ENCODE measurements at places on chromosomes 13 and 19. TPM values are rescaled to one million over a fixed set of nuclear protein-coding genes. Genes with fewer than 3 reads are reported as not detected.
A peak's percentile ranks its signal among the peaks of the same experiment; 100 is the strongest.

GRCh38 chr19:51462276-51462675 lies 4.0 kb upstream of the SIGLEC8 start:
- H3K4me3 ChIP-seq: no peak overlapping the region
- peaks cover 5% of the 10 kb centered on the region for H3K36me3 ChIP-seq
- peaks cover 27% of the 10 kb centered on the region for H3K4me1 ChIP-seq
- H3K27ac ChIP-seq: no peak overlapping the region
- peaks cover 47% of the 10 kb centered on the region for H3K27me3 ChIP-seq
- no peak for DNase-seq

GRCh38 chr13:35349052-35349451 lies 127.4 kb downstream of the MAB21L1 start:
- no peaks in the 10 kb centered on the region for H3K4me1 ChIP-seq
- H3K36me3 ChIP-seq: no peaks in the 10 kb centered on the region
- no peak for DNase-seq
- H3K27ac ChIP-seq: no peak overlapping the region
- H3K27me3 ChIP-seq: no peaks in the 10 kb centered on the region

- H3K36me3 ChIP-seq: peaks cover 26% of the 10 kb centered on the region
- DNase-seq: no peak
- no peak overlapping the region for H3K27ac ChIP-seq
- H3K4me3 ChIP-seq: no peak overlapping the region
- H3K27me3 ChIP-seq: no peaks in the 10 kb centered on the region
These were observed 66.5 kb downstream of the PAN3 start for GRCh38 chr13:28204690-28205443.

- no peak overlapping the region for H3K4me3 ChIP-seq
- H3K4me1 ChIP-seq: no peaks in the 10 kb centered on the region
- H3K36me3 ChIP-seq: no peaks in the 10 kb centered on the region
- no peak overlapping the region for H3K27ac ChIP-seq
- no peaks in the 10 kb centered on the region for H3K27me3 ChIP-seq
These were observed 2581.8 kb downstream of the PCDH9 start for GRCh38 chr13:64648293-64648692.

- H3K27ac ChIP-seq: no peak overlapping the region
- peaks cover 3% of the 10 kb centered on the region for H3K36me3 ChIP-seq
- no peaks in the 10 kb centered on the region for H3K27me3 ChIP-seq
- H3K4me1 ChIP-seq: peaks cover 31% of the 10 kb centered on the region
These were observed 3.9 kb upstream of the LSM4 start for GRCh38 chr19:18326772-18327171.

DNA sequence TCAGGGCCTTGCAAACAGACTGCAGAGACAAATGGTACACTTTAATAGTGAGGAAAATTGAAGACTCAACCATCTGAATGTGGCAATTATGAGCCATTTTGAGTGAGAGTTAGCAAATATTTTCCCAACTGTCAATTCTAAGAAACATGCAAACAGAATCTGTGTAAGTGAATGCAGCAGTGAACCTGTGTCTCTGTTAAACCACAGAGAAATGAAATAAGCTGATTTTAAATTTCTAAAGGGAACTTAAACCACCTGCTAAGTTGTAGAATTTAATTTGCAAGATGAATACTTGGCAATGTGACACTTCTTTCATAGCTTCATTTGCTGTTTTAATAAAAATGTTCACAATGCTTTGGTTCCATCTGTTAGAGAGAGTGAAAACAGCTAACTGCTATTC lies 42.0 kb upstream of the TDRD3 start:
- DNase-seq: no peak
- no peak overlapping the region for H3K4me3 ChIP-seq
- H3K27me3 ChIP-seq: peaks cover 21% of the 10 kb centered on the region
- H3K36me3 ChIP-seq: no peaks in the 10 kb centered on the region

GRCh38 chr19:12891553-12892021 lies 627 bp downstream of the GCDH start:
- H3K36me3 ChIP-seq: peaks cover 5% of the 10 kb centered on the region
- H3K4me3 ChIP-seq: peak overlapping the region; percentile 99
- H3K4me1 ChIP-seq: peaks cover 24% of the 10 kb centered on the region
- DNase-seq: no peak
- no peaks in the 10 kb centered on the region for H3K27me3 ChIP-seq

- H3K4me1 ChIP-seq: peaks cover 11% of the 10 kb centered on the region
- H3K4me3 ChIP-seq: no peak overlapping the region
- H3K36me3 ChIP-seq: peaks cover 2% of the 10 kb centered on the region
- peaks cover 12% of the 10 kb centered on the region for H3K27me3 ChIP-seq
- DNase-seq: no peak
These were observed 52.5 kb downstream of the FLT3 start for GRCh38 chr13:28047757-28048388.

GRCh38 chr13:38700051-38700450 lies 13.2 kb downstream of the FREM2 start:
- no peaks in the 10 kb centered on the region for H3K36me3 ChIP-seq
- H3K4me1 ChIP-seq: no peaks in the 10 kb centered on the region
- no peak overlapping the region for H3K27ac ChIP-seq
- no peaks in the 10 kb centered on the region for H3K27me3 ChIP-seq
- H3K4me3 ChIP-seq: no peak overlapping the region
- no peak for DNase-seq

DNA sequence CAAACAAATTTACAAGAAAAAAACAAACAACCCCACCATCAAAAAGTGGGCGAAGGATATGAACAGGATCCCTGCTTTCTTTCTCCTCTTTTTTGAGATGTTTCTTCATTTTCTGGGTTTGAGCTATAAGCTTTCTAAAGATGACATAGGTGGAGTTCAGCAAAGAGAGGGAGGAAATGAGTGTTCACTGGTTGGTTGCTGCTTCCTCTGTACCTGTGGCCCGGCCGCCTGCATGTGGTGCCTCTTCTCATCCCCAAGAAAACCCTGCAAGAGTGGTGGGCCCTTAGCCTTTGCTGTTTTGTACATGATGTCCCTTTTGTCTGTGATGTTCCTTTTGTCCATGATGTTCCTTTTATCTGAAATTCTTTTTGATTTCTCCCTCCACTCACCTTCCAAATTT lies 178.4 kb upstream of the SERP2 start:
- H3K27me3 ChIP-seq: peaks cover 76% of the 10 kb centered on the region
- no peak overlapping the region for H3K4me3 ChIP-seq
- peaks cover 58% of the 10 kb centered on the region for H3K4me1 ChIP-seq
- DNase-seq: peak; percentile 50
- H3K36me3 ChIP-seq: peaks cover 5% of the 10 kb centered on the region

GRCh38 chr19:7869453-7869909 lies 4.7 kb downstream of the PRR36 start:
- no peaks in the 10 kb centered on the region for H3K36me3 ChIP-seq
- peak overlapping the region; percentile 41 for H3K4me3 ChIP-seq
- H3K27me3 ChIP-seq: peaks cover 54% of the 10 kb centered on the region
- no peak overlapping the region for H3K27ac ChIP-seq
- peaks cover 37% of the 10 kb centered on the region for H3K4me1 ChIP-seq

GRCh38 chr19:16452325-16452724 lies 19.4 kb downstream of the EPS15L1 start:
- H3K4me1 ChIP-seq: peaks cover 37% of the 10 kb centered on the region
- no peak for DNase-seq
- H3K27ac ChIP-seq: no peak overlapping the region
- no peaks in the 10 kb centered on the region for H3K27me3 ChIP-seq
- H3K4me3 ChIP-seq: no peak overlapping the region

DNA sequence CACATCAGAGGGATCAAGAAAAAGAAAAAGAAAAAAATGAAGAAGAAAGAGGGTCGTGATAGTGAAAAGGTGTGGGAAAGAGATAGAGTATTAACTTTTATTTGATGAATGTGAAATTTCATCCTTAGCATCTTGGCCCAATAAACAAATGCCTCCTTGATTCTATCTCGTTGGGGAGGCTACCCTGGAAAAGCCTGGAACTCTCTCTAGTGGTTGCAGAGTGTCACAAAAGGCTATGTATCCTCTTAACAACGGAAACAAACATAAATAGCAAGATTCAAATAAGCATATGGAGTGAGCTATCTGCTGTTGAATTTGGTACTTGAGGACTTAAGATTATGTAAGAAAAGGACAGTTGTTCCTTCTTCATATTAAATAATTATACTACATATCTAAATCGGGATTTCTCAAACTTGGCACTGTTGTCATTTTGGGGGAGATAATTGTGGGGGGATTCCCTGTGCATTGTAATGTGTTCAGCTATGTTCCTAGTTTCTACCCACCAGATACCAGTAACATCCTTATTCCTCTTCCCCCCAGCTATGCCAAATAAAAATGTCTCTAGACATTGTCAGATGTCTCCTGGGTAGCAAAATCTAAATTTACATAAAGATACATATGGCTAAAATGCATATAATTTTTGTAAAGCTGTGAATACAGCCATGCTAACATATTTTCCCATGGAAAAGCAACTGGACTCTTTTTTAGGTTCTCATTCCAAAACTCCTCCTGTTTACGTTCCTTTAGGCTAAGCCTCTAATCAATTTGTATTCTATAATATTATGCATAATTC lies 557.2 kb downstream of the DCT start:
- no peaks in the 10 kb centered on the region for H3K4me1 ChIP-seq
- H3K27me3 ChIP-seq: peaks cover 3% of the 10 kb centered on the region
- H3K36me3 ChIP-seq: no peaks in the 10 kb centered on the region
- no peak overlapping the region for H3K27ac ChIP-seq

DNA sequence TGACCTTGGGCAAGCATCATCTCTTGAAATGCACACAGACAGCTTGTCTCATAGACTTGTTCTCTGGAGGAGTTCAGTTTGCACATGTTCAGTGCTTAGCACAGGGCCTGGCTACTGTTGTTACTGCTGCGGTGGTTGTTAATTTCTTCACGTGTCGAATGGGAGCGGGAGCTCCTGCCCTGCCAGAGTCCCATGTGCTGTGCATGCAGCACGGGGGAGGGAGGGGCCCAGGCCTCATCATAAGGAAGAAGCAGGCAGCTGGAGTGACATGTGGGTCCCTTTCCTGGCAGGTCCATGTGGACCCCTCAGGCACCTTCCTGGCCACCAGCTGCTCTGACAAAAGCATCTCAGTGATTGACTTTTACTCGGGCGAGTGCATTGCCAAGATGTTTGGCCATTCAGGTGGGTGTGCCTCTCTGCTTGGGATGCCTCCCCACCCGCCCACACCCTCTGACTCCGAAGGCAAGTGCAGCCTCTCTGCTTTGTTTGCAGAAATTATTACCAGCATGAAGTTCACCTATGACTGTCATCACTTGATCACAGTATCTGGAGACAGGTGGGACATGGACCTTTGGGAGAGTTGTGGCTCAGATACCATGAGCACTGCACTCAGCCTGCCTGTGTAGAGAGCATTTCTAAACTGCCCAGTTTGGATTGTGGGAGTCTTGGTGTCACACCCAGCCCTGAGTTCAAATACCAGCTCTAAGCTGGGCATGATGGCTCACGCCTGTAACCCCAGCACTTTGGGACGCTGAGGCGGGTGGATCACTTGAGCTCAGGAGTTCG lies 19.8 kb upstream of the OVOL3 start:
- H3K36me3 ChIP-seq: peaks cover 35% of the 10 kb centered on the region
- peaks cover 27% of the 10 kb centered on the region for H3K4me1 ChIP-seq
- no peaks in the 10 kb centered on the region for H3K27me3 ChIP-seq
- H3K4me3 ChIP-seq: no peak overlapping the region
- DNase-seq: no peak

DNA sequence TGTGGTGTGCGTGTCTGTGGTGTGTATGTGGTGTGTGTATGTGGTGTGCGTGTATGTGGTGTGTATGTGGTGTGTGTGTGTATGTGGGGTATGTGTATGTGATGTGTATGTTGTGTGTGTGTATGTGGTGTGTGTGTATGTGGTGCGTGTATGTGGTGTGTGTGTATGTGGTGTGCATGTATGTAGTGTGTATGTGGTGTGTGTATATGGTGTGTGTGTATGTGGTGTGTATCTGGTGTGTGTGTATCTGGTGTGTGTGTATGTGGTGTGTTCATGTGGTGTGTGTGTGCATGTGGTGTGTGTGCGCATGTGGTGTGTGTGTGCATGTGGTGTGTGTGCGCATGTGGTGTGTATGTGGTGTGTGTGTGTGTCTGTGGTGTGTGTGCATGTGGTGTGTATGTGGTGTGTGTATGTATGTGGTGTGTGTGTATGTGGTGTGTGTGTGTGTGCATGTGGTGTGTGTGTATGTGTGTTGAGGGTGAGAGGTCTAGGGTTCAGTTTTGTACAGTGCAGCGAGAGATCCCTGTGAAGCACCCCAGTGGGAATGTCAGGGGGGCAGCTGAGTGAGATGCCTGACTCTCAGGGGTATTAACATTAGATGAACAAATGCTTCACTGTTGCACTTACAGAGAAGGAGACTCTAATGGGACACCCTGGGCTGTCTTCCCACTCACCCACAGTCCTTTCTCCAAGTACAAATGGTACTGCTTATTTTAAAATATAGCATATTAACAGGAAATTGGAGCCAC lies 61.3 kb upstream of the MEDAG start:
- no peaks in the 10 kb centered on the region for H3K36me3 ChIP-seq
- no peak overlapping the region for H3K4me3 ChIP-seq
- no peak overlapping the region for H3K27ac ChIP-seq
- peaks cover 3% of the 10 kb centered on the region for H3K27me3 ChIP-seq
- H3K4me1 ChIP-seq: peaks cover 14% of the 10 kb centered on the region

GRCh38 chr13:48819376-48819775 lies 156.3 kb upstream of the FNDC3A start:
- no peak overlapping the region for H3K4me3 ChIP-seq
- H3K27ac ChIP-seq: no peak overlapping the region

DNA sequence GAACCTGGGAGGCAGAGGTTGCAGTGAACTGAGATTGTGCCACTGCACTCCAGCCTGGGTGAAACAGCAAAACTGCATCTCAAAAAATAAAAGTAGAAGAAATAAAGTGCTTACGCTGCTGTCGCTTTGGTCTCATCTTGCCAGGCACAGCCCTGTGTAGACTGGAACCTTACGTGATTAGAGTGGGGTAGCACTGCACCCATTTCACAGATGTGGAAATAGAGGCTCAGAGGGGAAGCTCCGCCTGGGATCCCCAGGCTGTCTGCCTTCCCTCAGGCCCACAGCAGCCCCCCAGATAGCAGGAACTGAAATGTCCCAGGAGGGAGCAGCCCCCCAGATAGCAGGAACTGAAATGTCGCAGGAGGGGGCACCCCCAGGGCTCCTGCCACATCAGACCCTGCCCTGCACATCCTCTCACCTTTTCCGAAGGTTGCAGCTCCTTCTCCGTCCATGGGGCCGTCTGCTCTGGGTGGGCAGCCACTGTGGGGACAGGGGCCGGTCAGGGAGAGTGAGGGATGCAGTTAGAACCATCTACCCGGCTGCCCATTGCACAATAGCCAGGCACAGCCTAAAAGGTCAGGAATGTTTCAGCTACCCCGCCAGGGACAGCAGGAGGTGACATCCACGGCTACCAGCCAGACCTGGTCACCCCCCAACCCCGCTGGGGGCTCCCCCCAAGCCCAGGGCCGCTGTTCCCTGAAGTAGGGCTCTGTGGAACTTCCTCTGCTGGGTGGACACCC lies 1.9 kb downstream of the PLIN4 start:
- no peaks in the 10 kb centered on the region for H3K27me3 ChIP-seq
- no peak for DNase-seq
- H3K4me1 ChIP-seq: no peaks in the 10 kb centered on the region
- H3K36me3 ChIP-seq: no peaks in the 10 kb centered on the region
- no peak overlapping the region for H3K4me3 ChIP-seq

The PRODH2 gene
- not detected for total RNA-seq

The LSR gene
- 7.2 TPM for total RNA-seq

The RFPL4A gene
- total RNA-seq: not detected

The ADAMTS10 gene
- total RNA-seq: 1.2 TPM

The CRLF1 gene
- not detected for total RNA-seq

The NOVA2 gene
- 0.02 TPM for total RNA-seq

The PLPPR3 gene
- total RNA-seq: not detected

The CACNA1A gene
- total RNA-seq: 1.4 TPM

The CEACAM4 gene
- total RNA-seq: not detected
